ENCODE measurements at places on chromosomes 6 and 20.
A peak's percentile ranks its signal among the peaks of the same experiment; 100 is the strongest.

DNA sequence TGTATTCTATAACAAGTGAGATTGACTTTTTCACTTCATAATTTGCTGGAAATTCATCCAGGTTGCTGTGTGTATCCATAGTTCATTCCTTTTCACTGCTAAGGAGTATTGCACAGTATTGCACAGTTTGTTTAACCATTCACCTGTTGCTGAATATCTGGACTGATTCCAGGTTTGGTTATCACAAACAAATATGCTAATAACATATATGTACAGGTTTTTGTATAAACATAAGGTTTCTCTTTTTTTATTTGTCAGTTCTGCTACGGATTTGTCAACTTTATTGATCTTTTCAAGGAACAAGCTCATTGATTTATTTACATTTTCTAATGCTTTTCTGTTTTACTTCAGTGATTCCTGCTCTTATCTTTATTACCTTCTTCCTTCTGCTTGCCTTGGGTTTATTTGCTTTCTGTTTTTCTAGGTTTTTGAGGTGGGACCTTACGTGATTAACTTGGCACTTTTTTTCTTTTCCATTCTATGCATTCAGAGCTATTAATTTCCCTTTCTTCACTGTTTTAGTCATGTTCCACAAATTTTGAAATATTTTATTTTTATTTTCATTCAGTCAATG is 117.0 kb upstream of the OGFRL1 start:
- DNase-seq: no peak

- DNase-seq: no peak
Observed at GRCh38 chr20:61092251-61092650, 159.8 kb upstream of the CDH4 start.

DNA sequence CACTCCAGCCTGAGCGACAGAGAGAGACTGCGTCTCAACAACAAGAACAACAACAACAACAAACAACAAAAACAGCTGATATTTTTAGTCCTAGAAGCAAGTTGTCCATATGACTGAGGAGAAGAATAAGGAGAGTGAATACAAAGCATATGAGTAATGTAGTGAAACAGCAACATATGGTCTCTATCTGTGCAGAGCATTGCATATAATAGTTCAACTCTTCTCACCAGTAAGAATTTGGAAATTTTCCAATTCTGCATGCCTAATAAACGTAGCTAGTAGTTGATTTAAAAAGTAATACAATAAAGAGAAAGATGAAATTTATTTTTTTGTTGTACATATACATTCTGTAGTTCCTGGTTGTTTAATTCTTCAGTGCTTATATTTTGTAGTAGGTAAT is 129.7 kb upstream of the FAM83B start:
- no peak for DNase-seq

DNA sequence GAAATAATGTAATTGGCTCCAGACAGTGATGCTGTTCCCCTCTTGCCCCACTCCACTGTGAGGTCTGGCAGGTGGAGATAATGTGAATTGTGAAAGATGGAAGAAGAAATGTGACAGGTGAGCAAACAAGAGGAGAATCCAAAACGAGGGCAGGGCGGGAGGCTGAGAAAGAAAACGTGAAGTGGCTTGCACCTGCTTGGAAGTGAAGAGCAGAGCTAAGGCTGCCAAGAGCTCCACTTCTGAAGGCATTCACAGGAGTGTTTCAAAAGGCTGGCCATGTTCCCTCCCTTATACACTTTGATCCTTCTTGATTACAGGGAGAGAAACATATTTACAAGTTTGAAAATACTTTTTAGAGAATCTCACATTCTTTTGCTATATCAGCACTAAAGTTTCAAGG is 359.4 kb downstream of the EPHA7 start:
- no peak for DNase-seq

DNA sequence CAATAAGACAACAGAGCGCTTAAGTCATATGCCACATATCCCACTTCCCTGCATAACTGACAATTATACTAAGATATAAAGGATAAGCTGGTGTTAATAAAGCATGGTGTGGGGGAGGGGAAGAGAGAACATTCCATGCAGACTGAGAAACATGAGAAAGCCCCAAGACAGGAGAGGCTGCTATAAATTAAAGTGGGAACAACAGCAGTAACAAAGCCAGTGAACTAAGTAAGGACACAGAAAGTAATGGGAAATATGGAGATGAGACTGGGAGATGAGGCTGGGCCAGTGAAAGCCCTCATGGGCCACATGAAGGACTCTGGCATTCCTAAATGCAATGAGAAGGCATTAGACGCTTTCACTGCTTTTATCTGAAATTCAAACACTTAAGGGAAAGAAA is 41.3 kb downstream of the SESN1 start:
- no peak for DNase-seq

- DNase-seq: peak; percentile 75
Observed at GRCh38 chr20:63137851-63138415, 78.0 kb downstream of the YTHDF1 start.

GRCh38 chr20:39358052-39358451 is 395.9 kb downstream of the DHX35 start:
- DNase-seq: no peak

DNA sequence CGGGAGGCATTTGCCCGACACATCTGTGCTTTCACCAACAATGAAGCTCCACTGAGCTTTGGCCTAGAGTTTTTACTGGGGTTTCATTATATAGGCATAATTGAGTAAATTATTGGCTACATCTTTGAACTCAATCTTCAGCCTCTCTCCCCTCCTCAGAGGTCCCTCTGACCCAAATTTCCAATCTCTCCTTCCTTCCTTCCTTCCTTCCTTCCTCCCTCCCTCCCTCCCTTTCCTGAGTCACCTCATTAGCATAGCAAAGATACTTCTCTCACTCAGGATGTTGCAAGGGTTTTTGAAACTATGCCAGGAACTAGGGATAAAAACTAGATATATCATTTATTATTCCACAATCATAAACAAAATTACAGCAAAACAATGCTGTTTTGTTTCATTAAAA is 238.2 kb upstream of the PRND start:
- DNase-seq: no peak

All from RWPE2 (cell line).